Naive thymus-derived CD8-positive, alpha-beta T cell (primary cell): ENCODE measurements at places on chromosomes 12 and 14.

- no peak for DNase-seq
Measured at GRCh38 chr12:52808573-52809160, 5.2 kb downstream of the KRT4 start.

DNA sequence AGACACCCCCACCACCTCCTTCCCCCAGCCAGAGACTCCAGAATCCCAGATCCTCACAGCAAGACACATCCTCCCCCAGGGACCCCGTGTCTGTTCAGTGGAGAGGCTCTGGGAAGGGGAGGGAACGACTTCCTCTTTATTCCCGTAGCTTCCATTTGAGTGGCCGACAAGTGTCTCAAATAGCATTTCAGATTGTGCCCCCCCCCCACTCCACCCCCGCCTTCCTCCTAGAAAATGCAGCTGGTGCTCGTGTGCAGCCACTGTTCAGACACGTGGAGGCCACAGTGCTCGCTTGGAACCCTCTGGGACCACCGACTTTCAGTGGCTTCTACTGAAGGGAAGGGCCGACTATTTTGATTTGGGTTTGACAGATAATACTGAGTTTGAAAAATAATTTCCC is 14.3 kb downstream of the PPP2R5C start:
- DNase-seq = no peak

DNA sequence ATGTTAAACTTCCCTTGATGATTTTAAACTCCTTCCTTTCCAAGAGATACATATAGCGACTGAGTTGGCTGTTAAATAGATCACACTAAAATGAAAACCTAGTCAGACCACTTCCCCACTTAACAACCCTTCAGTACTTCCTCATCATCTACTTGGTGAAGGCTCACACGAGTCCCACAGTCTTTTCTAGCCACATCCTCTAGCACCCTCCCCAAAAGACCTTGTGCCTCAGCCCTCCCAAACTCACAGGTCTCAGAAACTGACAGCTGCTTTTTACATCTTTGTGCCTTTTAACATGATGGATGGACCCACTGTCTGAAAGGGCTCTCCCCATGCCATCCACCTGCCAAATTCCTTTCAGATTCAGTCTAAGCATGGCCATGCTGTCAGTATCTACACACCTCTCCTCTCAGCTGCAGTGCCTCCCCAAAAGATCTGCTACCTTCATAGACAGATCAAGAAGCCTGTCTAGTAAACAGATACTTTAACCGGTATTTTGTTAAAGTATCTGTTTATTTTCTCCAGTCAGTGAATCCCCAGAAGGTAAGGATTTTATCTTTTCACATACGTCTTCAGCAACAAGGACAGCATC is 65.1 kb upstream of the GPHB5 start:
- DNase-seq = no peak

GRCh38 chr12:56020423-56021184 is at the start of gene IKZF4:
IKZF4 (plus strand) TSS chr12:56021043; CDS start chr12:56021494, 451 bp downstream.
- no peak for DNase-seq

DNA sequence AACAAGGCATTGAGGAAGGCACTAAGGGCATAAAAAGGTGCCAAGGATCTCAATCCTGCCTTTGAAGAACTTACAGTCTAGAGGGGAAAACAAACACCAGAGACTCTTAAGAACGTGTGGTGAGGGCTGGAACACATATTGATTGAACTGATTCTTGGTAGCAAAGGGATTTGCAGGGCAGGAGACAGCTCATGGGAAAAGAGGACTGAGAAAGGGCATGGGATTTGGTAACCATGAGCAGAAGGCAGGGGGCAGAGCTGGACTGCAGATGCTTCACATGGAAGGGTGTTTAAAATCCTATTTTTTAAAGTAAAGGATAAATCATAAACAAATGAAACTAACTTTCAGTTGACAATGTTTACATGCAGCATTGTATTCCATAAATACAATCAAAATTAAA is 203.1 kb downstream of the ITPR2 start:
- DNase-seq = no peak

GRCh38 chr14:30648471-30648870 is 26.4 kb downstream of the SCFD1 start:
- no peak for DNase-seq

DNA sequence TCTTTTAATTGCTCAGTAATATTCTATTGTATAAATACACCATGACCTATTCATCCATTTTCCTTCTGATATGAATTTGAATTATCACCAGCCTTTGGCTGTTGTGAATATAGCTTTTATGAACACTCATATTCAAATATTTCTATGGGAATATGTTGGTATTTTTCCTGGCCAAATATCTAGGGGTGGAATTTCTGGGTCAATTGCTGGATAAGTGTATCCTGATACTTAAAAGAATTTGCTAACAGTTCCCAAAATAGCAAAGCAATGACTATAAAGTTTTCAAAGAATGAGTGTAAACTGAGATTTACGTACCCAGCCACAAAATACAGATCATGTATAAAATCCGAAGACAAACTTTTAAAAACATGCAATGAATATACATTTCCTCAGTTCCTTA is 148.7 kb upstream of the CLEC14A start:
- DNase-seq = no peak

DNA sequence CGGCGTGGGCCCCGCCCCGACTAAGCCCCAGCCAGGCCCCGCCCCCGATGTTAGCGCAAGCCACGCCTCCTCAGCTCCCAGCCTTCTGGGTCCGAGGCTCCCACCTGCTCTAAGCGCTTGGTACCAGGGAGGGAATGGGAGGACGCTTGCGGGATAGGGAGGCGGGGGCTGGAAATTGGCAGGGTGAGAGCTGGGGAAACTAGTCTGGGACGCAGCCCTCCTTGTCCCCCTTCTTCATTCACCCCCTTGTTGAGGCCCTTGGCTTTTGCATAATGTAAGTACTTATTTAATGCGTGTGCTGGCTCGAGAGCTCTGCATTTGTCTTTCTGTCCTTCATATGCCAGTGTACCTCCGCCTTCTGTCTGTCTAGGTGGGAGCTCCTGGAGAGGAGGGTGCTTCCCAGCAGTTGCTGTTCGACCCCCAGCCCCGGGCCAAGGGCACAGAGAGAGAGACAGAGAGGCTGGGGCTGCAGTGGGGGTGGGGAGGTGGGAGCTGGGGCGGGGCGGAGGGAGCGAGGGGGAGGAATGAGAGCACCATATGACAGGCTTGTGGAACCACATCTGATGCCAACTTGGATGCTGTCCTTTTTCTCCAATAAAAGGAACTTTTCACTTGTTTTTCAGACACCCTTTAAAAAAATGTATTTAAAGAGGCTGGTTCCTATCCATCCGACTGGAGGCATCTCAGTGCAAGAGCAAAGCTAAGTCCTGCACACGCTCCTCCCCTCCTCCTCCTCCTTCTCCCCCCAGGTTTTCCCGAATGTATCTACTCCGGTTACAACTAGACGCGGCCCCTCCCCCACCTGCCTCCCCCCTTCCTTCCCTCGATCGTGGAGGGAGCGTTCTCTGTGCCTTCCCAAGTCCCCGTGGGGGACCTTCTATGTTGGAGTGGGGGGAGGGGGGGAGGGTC is 25.6 kb upstream of the MAP1LC3B2 start:
- DNase-seq = peak; percentile 76

- peak; percentile 69 for DNase-seq
Measured at GRCh38 chr14:103808403-103809001, 38.9 kb downstream of the PPP1R13B start.

DNA sequence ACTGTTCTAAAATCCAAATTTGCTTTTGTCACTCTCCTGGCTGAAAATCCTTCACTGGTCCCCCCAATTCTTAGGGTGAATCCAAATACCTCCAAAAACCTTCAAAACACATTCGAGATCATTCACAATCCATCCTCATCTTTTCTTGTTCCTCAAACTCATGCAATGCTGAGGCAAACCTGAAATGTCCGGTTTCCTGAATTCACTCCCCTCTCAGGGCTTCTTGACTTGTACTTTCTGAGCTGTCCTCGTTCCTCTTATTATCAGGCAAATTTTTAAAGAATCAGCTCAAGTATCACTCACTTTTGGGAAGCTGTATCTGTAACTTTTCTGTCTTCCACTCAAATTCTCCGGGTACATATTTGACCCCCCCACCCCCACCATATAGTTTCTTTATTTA is 84.9 kb upstream of the DUSP6 start:
- no peak for DNase-seq

DNA sequence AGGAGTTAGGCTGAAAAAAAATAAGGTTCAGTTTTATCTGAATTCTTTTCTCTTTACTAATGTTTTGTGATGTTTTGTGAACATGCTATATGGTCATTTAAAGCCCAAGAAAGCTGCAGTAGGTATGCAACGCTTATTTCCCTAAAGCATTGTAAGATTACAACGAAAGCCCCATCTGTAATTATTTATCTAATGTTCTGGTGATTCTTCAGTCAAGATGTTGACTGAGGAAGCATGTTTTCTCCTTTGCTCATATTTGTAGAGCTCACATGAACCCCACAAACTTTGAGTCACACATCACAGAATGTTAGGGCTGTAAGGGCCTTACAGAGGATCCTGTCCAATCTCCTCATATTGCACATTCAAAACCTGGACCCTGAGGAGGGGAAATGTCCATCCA is 3.2 kb upstream of the TUBA1C start:
- DNase-seq = no peak

GRCh38 chr12:13149411-13149810 is 45.9 kb upstream of the GSG1 start:
- DNase-seq = no peak

DNA sequence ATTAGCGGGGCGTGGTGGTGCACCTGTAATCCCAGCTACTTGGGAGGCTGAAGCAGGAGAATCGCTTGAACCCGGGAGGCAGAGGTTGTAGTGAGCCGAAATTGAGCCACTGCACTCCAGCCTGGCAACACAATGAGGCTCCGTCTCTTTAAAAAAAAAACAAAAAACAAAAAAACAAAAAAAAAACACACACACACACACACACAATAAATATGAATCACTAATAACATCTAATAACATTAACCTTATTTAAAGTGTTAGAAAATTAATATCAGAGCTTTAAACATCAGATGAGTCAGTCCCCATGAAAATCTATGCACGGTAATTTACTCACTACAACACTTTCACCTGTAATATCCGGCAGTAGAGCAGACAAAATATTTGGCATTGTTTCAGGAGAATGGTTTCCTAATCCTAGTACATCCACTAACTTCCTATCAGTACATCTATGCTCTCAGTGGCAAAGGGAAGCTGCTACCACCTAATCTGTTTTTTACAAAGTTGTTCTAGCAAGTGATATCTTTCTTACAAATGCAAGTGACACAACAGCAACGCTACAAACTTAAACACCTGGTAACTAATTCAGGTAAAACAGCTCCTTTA is 36.2 kb downstream of the MED13L start:
- no peak for DNase-seq

- no peak for DNase-seq
Measured at GRCh38 chr14:74500417-74501134, 7.0 kb downstream of the ISCA2 start.

DNA sequence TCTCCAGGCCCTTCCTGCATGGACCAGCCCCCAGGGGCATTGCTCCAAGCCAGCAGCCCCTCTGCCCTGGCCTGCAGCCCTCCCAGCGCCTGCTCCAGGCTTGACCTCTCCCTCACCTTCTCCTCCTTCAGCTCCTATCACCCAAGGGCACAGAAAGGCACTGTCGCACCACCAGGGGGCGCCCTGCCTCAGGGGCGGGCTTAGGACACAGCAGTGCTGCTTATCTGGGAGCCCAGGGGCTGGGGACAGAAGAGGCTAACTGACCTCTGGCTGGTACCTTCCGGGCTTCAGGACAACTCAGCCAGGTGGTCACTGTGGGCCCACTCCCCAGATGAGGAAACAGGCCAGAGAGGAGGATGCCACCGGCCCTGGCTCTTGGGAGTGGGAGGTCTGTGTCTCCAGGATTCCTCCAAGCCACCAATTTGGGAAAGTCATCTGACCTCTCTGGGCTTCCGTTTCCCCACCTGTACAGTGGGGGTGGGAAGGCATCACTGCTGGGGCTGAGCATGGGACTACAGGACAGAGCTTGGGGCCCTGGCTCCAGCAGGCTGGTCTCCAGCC is 25.3 kb upstream of the GPR132 start:
- peak; percentile 82 for DNase-seq
